HCEC 1CT (cell line): ENCODE measurements at places on chromosomes 1 and 21.

DNA sequence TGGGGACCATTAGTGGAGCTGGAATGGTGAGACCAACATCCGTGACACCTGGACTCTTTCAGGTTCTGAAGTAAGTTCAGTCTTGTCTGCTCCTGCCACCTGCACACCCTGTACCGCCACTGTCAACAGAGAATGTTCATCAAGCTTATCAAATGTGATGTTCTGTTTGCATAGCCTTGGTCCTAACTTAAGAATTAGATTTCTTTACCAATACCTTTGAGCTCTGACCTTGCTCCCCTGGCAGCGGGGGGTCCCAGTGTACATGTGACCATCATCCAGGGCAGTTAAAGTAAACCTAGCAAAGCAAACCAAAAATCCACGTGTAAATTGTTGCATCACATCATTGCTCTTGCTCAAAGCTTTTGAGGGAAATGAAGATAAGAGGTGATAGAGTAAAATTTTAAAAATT is 14.5 kb downstream of the SLC25A33 start:
- no peak for DNase-seq

GRCh38 chr1:107976431-107976830 is 11.5 kb upstream of the VAV3 start:
- DNase-seq, result no peak

GRCh38 chr1:110780600-110781484 is 92.1 kb upstream of the CD53 start:
- peak; percentile 60 for DNase-seq

- no peak for DNase-seq
These were observed 102.0 kb upstream of the MAP1LC3C start for GRCh38 chr1:242100921-242101320.

DNA sequence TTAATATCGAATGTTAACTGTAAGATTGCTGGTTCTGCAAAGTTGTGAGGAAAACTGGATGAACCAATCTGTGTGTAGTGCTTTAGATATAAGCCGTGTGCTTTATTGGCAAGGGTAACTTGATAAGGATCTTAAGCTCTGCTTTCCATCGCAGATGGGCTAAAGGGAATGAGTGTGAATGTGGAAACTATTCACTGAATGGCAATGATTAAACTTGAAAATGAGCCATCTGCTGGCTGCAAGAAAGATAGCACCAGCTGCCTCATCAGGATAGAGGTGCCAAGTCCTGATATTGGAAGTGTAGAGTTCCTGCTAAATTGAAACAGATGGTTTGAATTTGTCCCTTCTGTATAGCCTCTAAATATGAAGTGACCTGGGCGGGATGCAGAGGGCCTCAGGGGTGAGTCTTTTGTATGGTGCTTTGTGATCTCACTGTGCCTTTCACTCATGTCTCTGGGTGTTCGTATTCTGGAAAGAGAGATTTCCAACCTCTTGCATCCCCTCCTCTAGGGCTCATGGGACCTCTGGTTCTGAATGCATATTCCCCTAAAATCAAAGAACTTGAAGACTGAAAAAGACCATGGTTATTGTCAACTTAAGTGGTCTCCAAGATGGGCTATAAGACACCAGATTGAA is 9.2 kb downstream of the FCRL3 start:
- DNase-seq, result peak; percentile 39

GRCh38 chr1:173012126-173012525 is 38.6 kb downstream of the TNFSF18 start:
- no peak for DNase-seq

DNA sequence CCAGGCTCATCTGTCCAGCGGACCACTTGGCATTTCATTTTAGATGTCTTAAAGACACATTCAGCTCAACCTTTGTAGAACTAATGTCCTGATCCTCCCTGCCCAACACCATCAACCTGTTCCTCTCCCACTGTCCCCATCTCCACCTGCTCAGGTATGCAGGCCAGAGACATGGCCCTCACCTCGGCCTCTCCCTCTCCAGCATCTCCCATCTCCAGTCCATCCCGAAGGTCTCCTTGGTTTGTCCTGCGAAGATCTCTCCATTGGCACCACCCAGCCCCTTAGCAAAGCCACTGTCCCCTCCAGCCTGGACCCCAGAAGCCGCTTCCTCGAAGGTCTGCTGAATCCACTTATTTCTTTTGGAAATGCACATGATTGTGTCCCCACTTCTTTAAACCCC is 20.9 kb upstream of the KCNC4 start:
- DNase-seq, result no peak

DNA sequence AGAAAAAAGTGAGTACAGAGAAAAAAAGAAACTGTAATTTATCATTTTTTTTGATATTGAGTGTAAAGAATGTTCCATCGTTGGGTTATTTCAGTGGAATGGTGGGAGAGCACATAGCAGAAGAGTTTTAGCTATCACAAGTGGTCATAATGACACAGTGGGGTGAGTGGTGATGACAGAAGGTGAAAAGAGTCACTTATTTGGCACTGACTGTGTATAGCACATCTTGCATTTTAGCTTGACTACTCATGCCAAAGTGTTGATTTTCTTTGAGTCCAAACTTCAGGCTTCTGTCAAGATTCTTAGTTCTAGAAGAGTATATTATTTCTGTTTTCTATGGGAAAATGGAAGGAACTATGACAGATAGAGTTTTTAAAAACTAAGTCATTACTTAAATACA is 261.2 kb downstream of the GRIK1 start:
- peak; percentile 17 for DNase-seq

DNA sequence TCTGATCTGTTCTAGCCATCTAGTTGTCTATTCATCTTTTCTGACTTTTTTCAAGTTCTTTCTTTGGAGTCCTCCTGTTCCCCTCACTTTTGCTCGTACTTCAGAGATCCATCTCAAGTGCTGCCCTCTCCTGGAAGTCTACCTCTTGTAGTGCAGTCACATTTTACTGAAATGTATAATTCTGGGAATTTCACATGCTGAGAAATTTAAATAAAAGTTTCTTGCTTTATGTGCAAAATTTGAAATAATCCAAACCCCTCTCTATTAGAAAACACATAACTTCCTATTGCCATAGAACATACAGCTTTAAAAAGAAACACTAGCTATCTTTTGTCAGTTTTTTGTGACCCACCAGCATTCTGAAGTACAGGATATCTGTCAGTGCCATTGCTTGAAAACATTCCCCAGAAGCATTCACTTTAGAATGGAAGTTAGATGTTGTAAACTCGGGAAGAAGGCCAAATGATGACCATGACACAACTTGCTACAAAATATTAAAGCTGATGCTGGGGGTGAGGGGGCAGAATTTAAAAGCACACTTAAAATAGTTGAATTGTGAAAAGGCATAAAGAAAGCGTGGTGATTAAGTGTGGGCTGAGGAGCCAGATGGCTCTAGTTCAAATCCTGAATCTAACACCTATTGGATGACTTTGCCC is 22.0 kb downstream of the RLF start:
- DNase-seq, result peak; percentile 47

- DNase-seq, result no peak
These were observed 4.9 kb downstream of the CAMK2N1 start for GRCh38 chr1:20480951-20481617.

GRCh38 chr1:111480674-111481073 is 6.9 kb downstream of the C1orf162 start:
- DNase-seq, result no peak

GRCh38 chr1:179441501-179441900 is 75.7 kb downstream of the AXDND1 start:
- DNase-seq, result no peak

DNA sequence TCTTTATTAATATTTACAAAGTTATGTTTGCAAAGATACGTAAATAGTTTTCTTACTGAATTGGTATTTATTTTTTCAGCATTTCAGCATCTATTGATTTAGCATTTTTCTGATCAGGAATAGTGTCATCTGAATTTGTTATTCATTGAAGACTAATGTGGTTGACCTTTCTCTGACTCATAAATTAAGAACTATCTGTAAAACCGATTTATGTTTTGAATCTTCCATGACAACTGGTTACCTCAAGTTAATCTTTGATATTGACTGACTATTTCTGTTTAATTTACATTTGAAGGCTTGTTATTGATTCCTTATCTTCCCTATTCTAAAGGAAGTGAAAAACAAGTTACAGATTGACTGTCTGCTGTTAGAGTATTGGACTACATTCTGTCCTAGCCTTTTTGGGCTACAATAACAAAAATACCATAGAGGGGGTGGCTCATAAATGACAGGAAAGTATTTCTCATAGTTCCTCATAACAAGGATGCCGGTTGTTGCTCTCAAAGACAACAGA is 1131.4 kb downstream of the PLA2G4A start:
- DNase-seq, result no peak

- no peak for DNase-seq
These were observed 5.8 kb downstream of the LRRC47 start for GRCh38 chr1:3790500-3790923.

DNA sequence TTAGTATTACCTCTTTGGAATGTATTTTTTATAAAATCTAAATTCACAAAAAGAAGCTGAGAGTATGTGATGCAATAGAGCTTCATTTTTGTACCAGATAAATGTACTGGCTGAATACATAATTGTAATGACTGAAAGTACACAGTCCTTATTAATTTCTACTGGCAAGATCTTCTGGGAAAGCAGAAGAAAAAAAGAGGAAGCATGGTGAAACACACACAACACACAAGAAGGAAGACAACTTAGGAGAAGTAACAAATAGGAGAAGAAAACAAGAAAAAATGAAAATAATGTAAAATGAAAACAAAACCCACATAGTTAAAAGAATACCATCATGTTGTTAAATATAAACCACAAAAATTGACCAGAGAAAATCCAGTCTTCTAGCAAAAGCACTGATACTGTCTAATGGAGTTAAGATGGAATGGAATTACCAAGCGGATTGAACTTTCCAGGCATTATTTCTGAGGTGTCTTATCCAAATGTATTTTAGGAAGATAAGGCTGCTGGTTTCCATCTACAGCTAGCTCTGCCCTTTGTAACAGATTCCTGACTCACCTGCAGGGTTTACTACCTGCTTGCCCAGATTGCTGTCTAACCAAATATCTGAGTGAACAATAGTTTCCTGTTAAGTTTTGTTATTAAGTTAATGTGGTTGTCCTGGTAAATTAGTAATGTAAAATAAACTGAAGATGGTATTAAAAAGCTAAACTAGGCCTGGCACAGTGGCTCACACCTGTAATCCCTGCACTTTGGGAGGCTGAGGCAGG is 4.5 kb upstream of the COP1 start:
- DNase-seq, result no peak

GRCh38 chr1:95127380-95127779 is 10.2 kb downstream of the TLCD4 start:
- no peak for DNase-seq

GRCh38 chr21:16851054-16851453 is 661.8 kb upstream of the CXADR start:
- no peak for DNase-seq

DNA sequence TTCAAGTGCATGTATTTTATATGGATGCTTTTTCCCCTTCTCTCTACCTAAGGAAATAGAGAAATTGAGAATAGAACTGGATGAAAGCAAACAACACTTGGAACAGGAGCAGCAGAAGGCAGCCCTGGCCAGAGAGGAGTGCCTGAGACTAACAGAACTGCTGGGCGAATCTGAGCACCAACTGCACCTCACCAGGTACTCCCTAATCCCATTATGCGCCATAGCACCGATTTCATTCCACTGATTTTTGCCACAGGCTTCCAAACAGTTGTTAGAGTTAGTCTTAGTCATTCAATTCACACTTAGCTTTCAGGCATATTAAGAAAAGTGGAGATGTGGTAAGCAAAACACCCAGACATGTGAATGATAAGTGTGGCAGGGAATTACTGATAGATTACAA is 122.8 kb downstream of the SDCCAG8 start:
- no peak for DNase-seq
